BE2C (cell line): ENCODE measurements at places on chromosomes 1 and 21.

- peak; percentile 33 for DNase-seq
Observed at GRCh38 chr1:43547538-43548072, 16.9 kb downstream of the PTPRF start.

DNA sequence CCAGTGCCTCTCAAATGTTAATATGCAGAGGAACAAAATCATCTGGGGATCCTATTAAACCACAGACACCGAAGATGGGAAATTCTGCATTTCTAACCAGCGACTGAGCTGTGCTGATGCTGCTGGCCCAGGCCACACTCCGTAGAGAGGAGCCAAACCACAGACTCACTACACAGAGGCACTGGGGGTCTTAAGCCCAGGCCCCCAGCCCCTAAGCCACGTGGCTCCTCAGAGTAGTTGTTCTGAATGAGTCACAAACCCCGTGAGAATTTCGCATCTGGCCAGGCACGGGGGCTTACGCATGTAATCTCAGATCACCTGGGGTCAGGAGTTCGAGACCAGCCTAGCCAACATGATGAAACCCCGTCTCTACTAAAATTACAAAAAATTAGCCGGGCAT lies 2.8 kb upstream of the CELA2A start:
- DNase-seq = no peak

DNA sequence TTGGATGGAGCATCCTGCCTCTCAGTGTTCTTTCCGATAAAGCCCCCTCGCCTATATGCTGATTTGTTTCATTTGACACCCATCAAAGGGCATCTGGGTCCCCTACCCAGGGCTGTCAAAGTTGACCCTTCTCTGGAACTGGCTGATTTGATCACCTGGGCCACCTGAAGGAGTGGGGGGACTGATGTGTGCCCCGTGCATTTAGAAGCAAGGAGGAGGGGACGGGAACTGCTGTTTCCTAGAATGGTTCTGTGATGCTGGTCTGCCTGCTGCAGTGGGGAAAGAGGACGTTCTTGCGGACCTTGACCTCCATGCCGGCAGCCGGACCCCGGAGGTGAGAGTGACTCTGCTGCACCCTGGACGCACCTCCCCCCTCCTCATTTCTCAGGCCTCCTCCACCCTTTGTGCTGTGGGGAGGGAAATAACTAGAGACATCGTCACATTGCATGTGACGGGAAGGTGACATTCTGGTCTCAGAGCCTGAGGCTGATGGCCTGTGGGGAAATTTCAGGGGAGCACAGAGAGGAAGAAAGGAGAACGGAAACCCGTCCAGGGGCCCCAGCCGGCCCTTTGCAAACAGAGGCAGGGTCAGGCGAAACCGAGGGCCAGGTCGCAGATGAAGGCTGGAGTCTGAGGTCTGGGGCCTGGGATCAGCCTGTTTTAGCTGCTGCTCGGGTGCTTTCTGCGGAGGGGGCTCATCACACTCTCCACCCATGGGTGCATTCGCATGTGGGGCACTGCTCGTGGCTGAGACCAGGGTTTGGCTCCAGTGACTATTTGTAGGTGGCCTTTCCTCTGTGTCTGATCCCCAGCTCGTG lies 25.7 kb downstream of the CRYAA start:
- no peak for DNase-seq

DNA sequence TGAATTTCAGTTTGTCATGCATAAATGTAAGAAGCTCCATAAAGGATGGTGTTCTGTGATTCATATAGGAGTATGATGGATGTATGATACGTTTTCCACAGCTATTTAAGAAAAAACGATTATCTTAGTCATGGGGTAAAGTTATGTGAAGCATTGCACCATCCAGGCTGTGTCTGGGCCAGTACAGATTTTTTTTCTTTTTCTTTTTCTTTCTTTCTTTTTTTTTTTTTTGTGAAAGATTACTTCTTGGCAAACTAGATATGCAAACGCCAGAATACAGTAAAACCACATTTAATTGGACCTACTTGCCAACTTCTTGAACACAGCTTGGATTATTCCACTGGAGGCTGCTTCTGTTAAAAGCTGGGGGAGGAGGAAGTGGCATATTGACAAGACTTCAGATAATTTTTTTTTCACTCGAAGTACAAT lies 14.9 kb downstream of the ZBTB18 start:
- DNase-seq = no peak

- DNase-seq = peak; percentile 21
Observed at GRCh38 chr1:9101510-9102146, 27.3 kb downstream of the GPR157 start.

DNA sequence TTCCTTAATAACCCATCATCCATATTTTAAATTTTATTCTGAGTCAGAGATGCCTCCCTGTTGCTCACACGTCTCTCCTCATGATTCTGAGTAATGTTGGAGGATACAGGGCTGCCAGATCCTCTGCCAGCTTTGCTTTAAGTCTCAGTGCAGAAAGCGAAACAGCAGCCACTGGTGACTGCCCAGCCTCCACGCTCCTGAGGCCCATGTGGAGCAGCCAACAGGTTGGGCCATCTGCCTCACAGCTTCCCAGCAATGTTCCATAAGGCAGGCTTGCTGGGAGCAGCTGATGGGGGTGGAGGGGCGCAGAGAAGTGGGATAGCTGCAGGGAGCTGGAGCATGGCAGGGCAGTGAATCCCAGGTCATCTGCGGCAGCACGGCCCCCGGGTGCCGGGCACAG lies 104.2 kb downstream of the IGSF21 start:
- no peak for DNase-seq

GRCh38 chr1:153977250-153978240 lies at the start of gene JTB:
TSS of gene JTB (minus strand) at chr1:153977674. CDS start at chr1:153977252, 422 bp downstream.
- DNase-seq = peak; percentile 89

- DNase-seq = peak; percentile 39
Observed at GRCh38 chr21:18369115-18369514, 34.5 kb downstream of the TMPRSS15 start.

- peak; percentile 32 for DNase-seq
Observed at GRCh38 chr1:114756949-114757454, 782 bp downstream of the CSDE1 start.

DNA sequence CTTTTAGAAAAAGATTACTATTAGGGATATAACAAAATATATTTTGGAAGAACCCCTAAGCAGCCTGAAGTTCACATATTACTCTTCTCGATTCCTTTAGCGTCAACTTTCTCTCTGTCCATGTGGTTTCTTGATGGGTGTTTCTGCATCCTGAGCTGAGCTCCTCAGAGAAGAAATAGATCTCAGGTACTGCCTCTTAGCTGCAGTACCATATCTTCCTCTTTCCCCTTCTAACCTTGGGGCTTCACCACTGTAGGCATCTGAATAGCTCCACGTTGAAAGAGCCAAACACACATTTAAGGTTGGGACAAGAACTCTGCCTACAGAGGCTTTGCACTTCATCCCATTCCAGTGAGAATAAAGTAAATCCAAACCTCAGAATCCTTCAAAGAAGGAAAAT lies 59.2 kb downstream of the SAMSN1 start:
- no peak for DNase-seq

DNA sequence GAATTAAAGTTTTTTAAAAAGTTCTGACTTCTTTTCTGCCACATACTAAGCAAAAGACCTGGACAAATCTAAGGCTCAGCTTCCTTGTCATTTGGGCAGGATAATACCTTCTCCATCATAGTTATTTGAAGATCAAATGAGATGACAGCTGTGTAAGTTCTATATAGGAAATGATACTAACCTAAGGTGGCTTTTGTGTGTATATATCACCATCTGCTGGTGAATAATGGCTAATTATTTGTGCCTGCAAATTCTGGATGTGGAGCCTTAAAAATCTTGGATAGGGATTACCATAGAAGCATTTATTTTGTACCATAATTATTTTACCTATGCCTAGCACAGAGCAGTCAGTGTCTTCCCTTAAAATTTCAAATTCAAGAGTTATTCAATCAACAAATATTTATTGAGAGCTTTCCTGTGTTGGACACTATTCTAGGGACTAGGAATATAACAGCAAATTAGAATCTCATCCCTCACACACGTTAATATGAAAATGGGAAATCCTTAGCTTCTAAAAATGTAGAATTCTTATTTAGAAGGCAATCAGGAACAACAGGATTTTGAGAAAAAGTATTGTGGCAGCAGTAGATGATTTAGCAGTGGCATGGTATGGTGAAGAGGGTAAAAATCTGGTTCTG lies 89.8 kb downstream of the TMEM200B start:
- no peak for DNase-seq

- no peak for DNase-seq
Observed at GRCh38 chr1:113194846-113195830, 122.1 kb downstream of the LRIG2 start.

DNA sequence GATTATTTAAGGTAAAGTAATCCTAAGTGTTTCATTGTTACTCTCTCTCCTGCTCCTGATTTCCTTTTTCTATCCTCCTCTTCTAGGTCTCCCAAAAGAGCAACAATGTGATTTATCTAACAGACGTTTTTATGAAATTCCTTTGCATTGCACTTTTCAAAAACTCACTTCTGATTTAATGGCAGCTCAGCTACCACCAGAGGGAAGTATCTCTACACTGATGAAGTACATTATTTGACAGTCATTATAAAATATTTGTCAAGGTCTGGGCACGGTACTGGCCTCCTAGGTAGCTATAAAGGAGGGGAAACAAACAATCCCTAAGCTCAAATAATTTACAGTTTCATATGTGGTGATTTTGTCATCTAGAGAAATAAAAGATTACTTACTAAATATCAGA lies 15.6 kb downstream of the TMPRSS15 start:
- no peak for DNase-seq

DNA sequence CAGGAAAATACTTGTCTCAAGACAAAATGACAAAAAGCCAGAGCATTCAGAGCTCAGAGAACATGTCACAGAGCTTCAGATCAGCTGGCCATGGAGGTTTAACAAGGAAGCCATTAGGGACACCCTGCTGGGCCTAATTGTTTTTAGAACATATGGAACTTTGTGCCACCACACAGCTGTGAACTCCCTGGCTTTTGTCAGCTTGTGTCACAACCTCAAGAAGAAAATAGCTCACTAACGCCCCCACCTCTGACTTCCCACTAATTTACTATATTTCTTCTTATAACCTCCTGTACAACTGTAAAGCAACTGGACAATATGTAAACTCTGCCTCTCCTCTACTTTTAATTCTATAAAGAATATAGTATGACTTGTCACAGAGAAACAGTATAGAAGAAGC lies 21.0 kb upstream of the TDRD10 start:
- no peak for DNase-seq

- no peak for DNase-seq
Observed at GRCh38 chr1:172453607-172454006, 9.7 kb upstream of the PIGC start.

- no peak for DNase-seq
Observed at GRCh38 chr1:36174713-36175112, 18.8 kb downstream of the MAP7D1 start.
